ENCODE measurements at places on chromosomes 3 and 15. TPM values are rescaled to one million over a fixed set of nuclear protein-coding genes. Genes with fewer than 3 reads are reported as not detected.

Gene RPL15
- total RNA-seq, result 1,680 TPM

- DNase-seq, result no peak
These were observed 9.7 kb upstream of the LARP6 start for GRCh38 chr15:70863450-70864218.

DNA sequence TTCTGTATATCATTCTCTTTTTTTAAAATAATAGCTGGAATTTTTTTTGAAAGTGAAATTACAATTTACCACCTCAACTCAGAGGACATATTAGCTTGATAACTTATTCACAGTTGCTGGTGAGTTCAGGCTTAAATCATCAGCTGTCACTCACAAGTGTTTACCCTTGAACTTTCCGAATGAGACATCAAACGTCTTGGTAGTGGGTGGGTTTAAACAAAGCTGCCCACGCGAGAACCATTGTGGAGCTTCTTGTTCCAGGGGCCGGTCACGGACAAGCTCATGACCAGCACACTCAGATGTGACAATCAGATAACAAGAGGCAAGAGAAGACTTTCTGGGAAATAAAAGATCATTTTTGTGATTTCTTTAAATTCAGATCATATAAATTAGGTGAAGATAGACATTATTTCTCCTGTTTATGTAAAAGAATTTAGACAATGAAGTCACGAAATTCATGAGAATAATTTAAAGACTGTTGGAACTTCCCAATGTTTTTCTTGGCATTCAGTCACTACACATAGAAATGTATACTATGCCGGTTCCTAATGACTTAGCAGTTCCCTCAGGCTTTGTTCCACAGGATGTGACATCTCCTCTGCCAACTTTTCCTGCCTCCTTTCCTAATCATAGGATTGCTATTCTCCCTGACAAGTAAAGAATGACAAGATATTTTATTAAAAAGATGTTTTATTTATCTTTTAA is 29.3 kb downstream of the BTD start:
- no peak for DNase-seq

DNA sequence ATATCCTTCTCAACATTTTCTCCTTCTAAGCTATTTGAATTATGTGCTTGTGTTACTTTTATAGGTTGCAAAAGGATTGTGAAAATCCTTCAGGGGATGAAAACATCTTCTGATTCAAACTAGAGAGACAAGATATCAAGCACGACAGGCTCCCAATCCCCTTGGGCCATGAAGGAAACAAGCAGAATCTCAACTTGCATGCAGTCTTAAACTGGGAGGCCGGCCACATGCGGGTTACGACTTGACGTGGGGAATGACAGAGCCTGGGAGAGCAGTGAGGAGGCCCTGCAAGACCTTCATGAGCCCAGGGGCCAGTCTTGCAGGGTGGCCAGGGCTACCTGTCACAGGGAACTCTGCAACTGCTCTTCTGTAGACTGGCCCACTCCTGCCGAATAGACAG is 94.4 kb downstream of the SCN11A start:
- no peak for DNase-seq

GRCh38 chr3:158768361-158768787 is 33.5 kb upstream of the MFSD1 start:
- DNase-seq, result no peak

GRCh38 chr3:107271787-107272387 is 105.4 kb upstream of the CCDC54 start:
- no peak for DNase-seq

DNA sequence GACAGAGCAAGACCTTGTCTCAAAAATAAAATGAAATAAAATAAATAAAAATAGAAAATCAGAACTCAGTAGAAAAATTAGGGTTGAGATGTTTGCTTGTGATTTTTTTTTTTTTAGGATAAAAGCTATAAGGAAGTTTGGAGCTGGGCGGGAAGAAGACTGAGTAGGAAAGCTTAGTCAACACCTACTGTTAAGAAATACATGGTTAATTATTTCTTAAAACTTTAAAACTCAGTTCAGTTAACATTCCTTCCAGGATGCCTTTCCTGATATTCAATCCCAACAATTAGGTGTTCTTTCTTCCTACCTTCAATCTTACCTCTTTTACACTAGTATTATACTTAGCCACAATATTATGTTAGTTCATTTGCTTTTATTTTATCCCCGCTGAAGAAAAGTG is 246.2 kb downstream of the LSAMP start:
- no peak for DNase-seq

DNA sequence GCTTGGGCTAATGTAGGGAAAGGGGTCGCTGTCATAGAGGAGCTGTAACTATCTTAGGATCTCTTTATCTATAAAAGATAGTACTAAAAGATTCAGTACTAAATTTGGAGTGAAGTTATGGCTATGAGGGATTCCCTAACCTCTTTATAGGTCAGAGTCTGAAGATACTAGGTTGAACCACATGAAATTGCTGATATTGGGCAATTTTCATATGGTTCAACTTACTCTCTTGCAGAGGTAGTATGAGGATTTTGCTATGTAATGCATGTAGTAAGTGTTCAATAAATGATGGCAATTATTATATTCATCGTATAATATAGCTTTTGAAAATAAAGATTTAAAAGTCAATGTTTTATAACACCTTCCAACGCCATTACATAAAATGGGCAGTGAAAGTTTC is 1.9 kb upstream of the TFDP2 start:
- DNase-seq, result no peak

GRCh38 chr15:27134481-27134880 is 163.5 kb downstream of the GABRG3 start:
- DNase-seq, result no peak
